ENCODE measurements at places on chromosomes 5 and 9.

GRCh38 chr9:87862536-87863268 lies 20.0 kb upstream of the SPATA31E1 start:
- no peak for DNase-seq

- no peak for DNase-seq
Observed at GRCh38 chr5:161138751-161139455, 286.9 kb upstream of the ATP10B start.

DNA sequence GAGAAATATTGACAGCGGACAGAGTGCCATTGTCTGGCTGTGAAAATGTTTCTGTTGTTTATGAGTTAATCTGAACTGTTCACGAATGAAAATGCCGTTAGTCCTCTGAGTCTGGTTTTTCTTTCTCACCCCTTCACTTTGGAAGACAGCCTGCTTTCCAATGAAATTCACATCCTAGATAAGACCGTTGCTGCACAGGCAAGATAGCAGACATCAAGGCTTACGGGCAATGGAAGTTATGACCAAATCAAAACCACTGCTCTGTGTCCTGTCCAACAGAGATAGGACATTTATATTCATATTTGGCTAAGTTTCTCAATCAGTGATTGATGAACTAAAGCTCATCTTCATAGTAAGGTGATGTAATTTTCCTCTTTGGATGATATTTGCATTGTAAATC lies 180.0 kb upstream of the DMAC1 start:
- DNase-seq = no peak

DNA sequence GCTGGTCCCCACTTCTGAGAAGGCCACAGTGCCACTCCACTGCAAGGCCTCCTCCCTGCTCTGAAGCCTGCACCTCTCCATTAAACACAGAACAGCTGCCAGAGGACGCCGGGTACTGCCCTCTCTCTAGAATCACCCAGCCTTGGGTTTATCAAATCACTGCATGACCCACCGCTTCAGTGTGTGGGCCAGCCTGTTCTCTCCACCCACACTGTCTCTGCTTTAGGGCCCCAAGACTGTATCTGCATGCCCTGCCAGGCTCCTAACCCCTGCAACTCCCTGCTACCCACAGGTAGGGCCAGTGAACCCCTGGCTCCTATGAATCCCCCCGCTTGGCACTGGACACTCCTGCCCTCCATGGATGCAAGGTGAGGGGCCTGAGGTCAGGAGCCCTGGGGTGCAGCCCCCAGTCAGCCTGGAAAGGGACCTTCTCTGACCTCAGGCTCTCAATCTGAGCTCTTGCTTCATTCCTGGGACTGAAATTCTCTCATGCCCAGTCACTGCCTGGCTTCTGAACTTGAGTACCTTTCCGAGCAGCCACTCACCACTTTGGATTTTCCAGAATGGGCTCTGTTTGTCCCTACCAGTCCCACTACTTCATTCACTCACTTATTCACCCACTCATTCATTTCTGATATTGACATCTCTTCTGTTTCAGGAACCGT lies 206.3 kb downstream of the GABBR2 start:
- DNase-seq = no peak

- DNase-seq = no peak
Observed at GRCh38 chr5:171263181-171263580, 45.9 kb upstream of the TLX3 start.

DNA sequence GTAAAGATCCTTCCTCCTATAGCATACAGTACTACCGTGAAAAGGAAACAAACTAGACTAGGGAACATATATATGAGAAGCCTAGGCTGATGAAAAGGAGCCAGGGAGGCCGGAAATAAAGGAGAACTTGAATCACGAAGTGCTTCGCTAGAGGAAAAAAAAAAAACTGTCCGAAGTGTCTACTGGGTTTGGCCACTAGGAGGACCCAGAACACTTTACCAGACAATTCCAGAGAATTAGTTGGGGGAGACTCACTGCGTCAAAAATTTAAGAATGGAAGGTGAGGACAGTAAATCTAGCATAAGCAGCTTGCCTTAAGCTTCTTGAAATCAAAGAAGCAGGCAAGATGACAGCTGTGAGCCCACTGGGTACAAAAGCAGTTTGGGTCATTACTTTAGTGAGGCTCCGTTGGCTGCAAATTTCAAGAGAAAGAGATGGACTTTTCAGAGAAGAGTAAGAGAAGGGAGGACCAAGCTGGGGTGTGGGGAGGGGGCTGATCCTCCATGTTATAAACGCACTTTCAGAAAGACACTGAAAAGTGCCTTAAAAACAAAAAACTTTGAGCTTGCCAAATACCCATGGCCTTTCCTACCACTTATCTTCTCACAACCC lies 47.4 kb downstream of the P4HA2 start:
- DNase-seq = no peak

- no peak for DNase-seq
Observed at GRCh38 chr9:114499941-114500696, 5.2 kb downstream of the WHRN start.

GRCh38 chr5:2818936-2819335 lies 67.5 kb upstream of the IRX2 start:
- no peak for DNase-seq

DNA sequence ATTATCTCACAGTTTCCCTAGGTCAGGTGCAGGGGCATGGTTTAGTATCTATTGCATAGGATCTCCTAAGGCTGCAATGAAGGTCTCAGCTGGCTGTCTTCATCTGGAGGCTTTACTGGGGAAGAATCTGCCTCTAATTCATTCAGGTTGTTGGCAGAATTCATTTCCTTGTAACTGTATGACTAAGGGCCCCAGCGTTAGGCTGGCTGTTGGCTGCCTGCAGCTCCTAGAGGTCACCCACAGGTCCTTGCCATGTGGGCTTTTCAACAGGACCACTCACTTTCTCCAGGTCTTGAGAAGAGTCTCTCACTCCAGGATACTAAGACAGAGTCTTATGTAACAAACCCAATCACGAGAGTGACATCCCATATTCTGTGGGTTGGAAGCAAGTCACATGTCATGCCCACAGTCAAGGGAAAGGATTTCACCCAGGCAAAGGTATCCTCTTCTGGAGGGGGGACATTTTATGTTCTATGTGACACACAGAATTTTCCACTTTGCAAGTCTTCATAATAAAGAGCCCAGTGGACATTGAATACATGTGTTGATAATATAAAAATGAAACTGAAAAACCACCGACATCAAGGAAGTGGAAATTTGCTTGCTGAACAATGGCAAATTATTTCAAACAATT lies 38.2 kb downstream of the HMHB1 start:
- no peak for DNase-seq

DNA sequence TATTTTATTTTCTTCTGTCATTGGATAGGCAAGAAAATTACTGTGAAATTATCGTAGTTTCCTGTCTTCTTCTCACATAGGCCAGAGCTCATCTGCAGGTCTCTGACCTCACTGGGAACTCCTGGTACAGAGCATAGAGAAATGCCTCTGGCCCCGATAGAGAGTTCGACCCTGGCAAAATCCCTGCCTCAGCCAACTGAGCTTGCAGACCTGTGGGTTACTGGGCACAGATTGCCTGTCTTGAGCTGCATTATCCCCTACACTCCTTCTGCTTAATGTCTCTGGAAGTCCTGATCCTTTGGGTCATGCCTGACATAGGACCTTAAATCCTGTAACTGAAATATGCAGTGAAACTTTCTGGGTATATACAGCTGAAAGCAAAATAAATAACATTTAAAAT lies 439.3 kb upstream of the CTNND2 start:
- DNase-seq = no peak

DNA sequence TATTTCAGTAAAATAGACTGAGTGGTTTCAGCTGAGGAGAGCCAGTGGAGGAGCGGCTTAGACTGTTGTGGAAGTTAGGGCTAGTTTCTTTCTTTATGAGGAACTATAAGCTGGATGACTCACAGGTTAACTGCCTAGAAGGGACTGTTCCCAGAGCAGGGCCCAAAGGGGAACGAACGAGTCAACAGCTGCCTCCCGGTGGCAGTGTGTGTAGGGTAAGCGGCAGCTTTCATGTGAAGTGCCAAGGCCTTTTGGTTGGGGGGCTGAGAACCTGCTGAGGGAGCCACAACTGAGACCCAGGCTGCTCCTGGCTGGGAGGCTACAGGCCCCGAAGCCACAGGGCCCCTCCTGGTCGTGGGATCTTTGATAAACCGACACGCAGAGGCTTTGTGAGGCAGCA lies 7.0 kb downstream of the SQSTM1 start:
- DNase-seq = no peak

DNA sequence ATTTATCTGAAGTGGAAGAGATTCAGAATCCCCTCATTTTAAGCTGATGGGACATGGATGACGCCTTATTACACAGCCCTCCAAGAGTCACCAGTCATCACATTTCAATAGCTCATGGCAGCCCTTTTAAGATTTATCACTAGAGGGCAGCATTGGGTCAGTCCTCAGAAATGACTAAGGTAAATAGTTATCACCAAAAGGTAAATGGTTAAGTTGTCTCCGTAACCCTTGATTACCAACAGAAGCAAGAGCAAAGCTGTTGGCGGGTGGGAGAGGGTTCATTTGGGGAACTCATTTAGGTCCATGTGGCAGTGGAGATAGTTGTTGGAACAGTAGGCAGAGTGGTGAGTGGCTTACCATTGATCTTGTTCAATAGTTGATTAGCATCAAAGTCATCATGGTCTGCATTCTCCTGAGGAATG lies 12.0 kb upstream of the C9 start:
- peak; percentile 4 for DNase-seq

- no peak for DNase-seq
Observed at GRCh38 chr9:35311891-35312639, 150.3 kb downstream of the UNC13B start.

- DNase-seq = no peak
Observed at GRCh38 chr5:154642499-154643245, 112.5 kb upstream of the LARP1 start.

DNA sequence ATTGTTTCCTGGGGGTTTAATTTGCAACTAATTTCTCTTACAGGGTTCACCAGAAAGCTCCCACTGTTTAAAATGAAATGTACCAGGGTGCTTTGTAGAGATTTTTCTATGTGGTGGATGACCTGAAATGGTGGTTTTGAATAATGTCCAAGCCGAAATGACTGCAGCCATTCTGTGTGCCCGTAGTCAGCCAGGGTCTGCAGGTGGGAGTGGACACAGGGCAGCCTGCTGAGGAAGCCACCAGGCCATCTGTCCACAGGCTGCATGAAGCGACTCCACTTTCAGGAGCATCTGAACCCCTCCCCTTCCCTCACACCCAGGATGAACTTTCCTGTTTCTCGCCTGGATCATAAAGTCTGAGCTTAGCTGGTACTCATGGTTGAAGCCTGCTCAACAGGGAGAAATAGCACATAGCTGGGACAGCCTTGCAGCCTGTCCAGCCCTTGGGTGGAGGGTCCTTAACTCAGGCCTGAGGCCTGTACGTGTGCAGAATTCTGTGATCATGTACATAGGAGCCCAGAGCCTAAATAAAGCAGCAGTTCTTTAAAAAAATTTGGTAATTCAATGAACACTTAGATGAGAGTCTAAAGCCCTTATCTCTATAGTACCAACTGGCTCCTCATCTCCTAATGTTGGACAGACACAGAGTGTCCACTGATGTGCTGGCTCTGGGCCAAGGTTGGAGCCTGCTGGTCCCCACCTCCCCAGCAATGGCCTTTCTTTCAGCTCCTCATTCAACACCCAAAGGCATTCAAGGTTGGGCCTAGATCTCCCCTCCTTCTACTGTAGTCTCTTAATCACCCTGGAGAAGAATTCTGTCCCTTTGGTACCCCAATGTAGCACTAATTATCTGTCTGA lies 72.8 kb downstream of the SHB start:
- DNase-seq = no peak

DNA sequence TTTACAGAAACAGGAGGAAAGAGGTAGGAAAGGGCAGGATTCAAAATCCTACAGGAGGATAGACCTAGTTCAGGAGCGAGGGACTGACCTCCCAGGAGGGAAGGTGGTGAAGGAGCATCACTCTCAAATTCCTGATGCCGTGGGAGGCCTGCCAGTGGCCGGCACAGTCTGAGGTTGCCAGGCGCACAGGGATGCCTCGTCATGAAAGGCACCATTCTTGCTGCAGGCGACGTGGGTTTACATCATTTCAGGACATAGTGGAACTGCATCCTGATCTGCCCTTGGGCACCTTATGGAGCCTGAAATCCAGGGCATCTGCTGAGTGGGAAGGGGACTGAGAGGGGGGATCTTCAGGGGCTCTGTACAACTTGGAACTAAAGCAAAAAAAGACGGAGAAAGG lies 163.2 kb upstream of the S1PR3 start:
- DNase-seq = no peak

DNA sequence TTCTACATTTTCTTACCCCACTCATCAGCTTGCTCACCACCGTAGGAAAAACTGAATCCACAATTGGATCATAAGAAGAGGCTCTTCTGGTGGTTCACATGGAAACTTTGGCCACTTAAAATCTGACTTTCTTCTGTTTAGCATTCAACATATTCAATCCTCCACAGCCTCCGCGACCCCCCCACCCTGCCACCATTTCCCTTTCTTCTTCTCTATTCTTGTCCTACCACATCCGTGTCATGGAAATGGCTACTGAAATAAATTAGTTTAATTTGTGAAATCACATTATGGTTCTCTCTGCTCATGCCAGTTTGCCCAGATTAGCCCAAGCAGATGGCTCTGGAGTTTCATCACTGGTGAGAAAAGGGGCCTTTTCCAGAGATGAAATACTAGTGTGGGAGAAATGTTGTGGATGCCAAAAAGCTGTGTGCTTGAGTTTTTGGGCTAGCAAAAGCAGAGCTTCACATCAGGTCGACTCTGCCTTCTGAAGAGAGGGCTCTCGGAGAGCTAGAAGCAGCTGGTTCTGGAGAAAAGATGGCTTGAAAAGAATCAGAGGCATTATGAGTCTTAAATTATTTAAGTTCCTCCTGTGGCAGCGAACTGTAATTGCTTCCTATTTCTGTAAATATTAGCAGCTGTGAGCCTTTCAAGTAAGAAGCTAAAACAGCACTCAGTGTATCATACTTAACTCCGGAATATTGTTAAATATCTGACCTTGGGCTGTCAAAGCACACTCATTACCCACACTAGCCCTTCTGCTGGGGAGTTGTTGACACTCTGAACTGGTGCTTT lies 107.1 kb downstream of the MAT2B start:
- no peak for DNase-seq

- DNase-seq = no peak
Observed at GRCh38 chr5:178450121-178451028, 139.8 kb downstream of the COL23A1 start.

GRCh38 chr5:7745882-7746610 lies 104.9 kb downstream of the CFAP90 start:
- peak; percentile 9 for DNase-seq

DNA sequence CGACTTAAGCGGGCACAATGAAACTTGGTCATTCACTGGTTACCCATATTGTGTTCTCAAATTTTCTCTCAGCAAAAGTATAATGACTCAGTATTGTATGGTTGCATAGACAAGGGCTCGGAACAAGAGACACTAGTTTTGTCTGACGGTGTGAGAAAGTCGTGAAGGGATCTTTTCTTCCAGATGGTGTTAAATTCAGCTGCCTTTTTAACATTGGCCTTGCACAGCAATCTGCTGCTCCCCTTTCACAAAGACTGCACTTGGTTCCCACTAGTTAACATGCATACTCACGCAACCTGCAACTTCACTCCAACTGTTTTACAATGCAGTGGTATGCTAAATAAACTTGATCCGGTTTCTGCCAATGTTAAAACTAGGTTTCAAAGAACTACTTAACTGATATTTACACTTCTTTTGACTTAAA lies 219.2 kb downstream of the MEF2C start:
- no peak for DNase-seq
